ENCODE measurements at places on chromosomes 5 and 9.

GRCh38 chr5:140497897-140498296 is 49.6 kb upstream of the EIF4EBP3 start:
- DNase-seq = peak; percentile 58

DNA sequence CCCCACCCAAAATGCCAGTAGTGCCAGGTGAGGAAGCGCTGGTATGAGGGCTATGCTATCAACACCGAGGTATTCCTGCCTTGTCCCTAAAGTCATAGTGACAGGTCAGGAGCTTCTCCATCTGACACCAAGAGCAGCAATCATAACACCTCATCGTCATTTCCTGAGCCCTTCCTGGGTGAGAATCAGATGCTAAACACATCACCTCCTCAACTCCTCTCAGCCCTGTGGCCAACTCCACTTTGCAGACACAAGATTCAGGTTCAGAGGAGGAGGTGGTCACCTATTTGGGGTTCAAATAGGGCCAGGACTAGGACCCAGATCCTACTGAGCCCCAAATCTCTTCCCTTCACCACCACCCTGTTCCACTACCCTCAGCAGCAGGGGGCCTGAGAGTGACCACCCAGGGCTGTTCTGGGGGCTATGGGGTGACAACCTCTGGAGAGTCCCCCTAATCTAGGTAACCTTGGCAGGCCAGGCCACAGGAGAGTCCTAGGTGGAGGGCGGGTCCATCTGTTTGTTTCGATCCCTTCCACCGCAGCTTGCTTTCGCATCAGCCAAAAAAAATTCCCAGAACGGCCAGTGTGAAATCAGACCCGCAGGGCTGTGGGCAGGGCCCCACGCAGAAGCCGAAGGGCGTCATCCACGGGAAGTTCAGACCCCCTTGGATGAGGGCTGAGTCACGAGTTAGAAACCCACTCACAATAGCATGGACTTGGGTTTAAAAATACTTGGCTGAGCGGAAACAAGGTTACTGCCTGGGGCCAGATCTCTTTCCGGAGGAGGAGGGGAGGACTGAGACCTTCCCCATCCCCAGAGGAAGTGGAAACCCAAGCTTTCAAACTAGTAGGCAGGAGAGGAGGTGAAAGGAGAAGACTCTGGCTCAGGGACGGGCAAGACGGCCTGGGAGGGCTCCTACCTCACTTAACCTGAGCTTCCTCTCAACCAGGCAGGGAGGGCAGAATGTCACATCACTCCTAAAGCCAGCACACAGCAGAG is 8.7 kb downstream of the STK10 start:
- no peak for DNase-seq

DNA sequence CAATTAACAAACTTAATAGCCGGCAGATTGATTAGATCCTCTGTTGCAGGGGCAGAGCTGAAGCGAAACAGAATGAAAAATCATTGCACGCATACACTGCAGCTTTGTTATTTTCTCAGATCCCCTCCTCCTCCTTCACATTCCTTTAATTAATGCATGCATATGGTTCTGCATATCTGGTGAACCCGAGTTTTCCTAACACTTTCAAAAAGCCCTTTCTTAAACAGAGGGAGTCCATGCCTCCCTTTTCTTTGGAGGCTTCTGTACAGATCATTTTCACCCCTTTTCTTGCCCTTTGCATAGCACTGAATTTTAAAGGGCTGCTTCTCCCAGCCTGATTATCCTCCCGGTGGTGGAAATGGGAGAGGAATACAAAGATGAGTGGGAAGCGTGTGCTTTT is 136.6 kb upstream of the TBCA start:
- DNase-seq = no peak

DNA sequence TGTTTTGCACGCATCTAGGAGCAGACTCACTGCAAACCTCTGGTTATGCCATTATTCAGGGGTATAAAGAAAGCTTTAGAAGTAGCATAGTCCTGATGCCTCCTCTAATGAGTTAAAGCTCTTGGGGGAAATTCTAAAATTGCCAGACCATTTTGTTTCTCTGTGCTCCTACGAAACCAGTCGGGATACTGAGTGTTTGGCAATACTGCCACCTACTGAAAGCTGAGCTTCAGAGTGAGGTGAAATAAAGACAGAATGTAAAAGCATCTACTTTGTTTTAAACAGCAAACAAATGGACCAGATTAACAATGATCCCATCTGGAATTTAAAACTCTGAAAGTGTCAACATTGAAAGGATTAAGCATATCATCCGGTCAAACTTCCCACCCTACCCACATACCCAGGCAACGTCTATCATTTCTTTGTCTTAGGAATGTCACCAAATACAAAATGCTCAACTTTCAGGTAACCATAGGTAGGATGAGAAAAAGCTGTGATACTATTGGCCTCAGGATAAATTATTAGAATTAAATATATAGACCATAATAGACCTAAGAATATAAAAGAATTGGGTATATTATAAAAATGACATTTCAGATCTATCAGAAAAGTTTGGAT is 77.8 kb upstream of the SHISAL2B start:
- peak; percentile 32 for DNase-seq

GRCh38 chr9:120394058-120394669 is 185.8 kb downstream of the CDK5RAP2 start:
- peak; percentile 80 for DNase-seq

GRCh38 chr5:93510626-93511380 is 70.2 kb downstream of the NR2F1-AS1 start:
- DNase-seq = no peak

DNA sequence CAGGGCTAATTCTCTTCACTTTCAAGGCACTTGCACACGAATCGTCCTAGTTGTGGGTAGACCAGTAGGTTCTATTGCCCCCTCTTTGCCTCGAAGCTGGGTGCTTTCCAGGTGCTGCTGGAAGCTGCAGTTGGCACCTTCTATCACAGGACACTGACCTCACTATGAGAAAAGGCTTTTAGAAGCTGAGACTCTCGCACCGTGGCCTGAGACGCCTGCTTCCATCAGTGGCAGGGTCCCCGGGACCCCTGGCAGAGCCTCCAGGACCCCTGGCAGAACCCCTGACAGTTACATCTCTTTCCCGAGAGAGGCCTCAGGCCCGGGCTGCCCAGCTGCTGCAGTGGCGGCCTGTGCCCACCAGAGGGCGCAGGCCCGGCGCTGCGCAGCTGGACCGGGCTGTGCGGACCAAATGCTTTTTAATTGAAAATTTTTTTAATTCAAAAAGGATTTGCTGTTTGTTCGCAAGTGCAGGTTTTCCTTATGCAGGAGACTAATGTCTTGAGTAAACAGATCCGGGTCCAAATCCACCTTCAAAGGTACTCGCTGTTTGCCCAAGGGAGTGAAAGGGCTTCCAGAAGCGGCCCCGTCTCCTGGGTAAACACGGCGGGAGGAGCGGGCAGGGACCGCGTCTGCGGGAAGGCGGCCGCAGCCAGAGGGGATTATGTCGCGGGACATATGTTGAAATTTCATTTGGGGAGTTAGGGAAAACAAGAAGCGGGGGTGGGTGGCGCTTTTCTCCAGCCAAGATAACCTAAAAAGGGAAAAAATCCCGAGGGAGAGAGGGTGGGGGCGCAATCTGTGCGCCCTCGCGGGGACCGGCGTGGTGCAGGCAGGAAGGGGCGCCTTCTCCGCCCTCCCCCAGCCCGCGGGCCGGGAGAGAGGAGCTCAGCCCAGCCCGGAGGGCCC is 114.5 kb upstream of the LMX1B start:
- DNase-seq = no peak

DNA sequence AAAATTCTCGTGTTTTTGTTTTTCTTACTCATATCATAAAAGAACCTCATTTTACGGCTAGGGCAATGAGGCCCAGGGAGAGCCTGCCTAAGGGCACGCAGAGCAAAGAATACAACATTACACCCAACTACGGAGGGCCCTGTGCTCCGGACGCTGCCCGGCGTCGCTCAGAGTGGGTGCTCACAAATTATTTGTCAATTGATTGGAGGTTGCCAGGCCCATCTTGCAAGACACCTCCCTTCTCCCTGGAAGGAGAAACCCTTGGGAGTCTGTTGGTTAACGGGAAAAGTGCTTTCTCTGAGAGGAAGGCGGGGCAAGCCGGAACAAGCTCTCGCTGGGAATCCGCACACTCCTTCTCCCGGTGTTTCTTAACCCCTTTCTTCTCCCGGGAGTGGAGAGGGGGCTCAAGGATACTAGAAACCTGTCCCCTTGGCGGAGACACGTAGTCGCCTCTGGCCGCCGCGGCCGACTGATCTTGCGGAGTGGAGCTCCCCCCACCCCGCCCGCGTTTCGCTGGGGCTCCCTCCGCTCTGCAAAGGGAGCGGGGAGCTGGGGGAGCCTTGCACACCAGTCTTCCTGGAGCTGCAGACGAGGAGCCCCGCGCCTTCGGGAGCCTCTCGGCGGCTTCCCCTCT is 599.3 kb upstream of the SGCD start:
- DNase-seq = peak; percentile 37

DNA sequence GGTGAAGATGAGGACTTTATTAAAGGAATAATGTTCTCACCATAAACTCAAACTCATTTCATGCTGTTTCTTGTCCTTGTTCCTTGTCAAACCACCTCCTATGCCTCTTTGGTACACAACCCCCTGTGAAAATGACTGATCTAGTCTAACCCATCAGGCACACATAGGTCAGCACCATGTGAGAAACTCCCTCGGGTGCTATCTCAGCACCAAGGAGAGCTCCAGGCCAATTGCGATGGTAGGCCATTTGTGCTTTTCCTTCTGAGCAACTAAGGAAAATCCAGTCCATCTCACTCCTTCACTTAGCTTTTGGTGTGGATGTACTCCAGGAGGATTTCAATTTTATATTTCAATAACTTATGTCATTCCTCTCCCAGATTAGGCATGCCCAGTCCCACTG is 199.8 kb downstream of the ZNF608 start:
- peak; percentile 2 for DNase-seq

DNA sequence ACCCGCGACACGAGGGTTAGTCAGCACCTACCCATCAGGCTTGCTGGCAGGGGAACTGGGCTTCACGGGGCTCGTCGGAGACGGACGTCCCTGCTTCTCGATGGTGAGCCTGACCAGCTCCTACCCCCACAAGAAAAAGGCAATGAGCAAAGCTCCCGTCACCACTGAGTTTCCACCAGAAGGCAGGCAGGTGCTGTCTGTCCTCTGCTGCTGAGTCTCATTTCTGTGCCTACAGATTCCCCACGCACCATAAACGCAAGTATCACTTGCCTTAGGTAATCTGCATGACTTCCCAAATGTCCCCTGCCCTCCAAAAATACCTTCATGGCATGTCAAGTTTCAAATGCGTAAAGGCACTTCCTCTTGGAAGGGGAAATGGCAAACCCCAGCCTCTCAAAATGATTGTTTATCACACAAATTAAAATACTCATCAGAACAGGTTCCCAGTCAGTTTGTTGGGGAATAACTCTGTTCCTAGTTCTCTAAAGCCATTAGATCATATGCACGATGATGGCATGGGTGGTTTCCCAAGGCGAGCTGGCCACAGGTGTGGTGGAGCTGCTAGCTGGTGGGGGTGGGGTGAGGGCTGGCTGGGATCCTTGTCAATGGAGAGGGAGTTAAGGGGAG is 85.0 kb downstream of the PRRT1B start:
- DNase-seq = no peak

Data from kidney glomerular epithelial cell (primary cell).